Cardiac muscle cell (in vitro differentiated cells and primary cell): ENCODE measurements at places on chromosomes 7 and 10.

GRCh38 chr10:132374176-132374575, 22.8 kb upstream of the PWWP2B start:
- no peaks in the 10 kb centered on the region for H3K36me3 ChIP-seq
- H3K4me3 ChIP-seq: no peak overlapping the region
- H3K27me3 ChIP-seq: no peaks in the 10 kb centered on the region
- H3K27ac ChIP-seq: no peak overlapping the region
- H3K4me1 ChIP-seq: peaks cover 4% of the 10 kb centered on the region
- DNase-seq: no peak

DNA sequence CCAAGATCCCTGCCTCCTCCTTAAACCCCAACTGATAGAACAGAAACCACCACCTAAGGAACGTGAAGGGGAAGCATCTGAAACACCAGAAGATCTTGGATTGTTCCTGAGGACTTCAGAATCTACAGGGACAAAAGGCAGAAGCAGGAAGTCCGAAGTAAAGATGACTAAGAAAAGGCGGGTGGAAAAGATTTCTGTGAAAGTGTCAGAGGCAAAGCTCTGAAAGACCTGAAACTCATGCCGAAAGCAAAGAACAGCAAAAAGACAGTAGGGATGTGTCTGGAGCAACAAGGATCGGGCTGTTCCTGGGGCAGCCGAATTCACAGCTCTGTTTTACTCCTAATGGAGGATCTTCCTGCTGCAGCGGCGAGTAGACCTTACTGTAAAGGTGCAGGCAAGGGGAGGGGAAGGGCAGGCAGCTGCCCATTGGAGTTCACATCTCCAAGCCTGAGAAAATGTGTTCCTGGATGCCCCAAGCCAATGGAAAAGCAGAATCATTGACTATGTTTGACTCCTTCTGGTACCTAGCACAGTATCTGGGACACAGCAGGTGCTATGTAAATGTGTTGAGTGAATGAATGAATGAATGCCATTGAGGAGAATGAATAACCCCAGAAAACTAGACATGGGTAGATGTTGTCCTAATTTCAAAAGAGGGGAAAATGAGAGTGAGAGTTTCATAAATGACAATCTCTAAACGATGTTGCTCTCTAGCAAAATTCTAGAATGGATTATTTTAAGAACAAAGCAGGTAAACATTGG, 40.4 kb downstream of the PDIA4 start:
- H3K27me3 ChIP-seq: no peaks in the 10 kb centered on the region
- H3K4me3 ChIP-seq: peak overlapping the region; percentile 64
- H3K4me1 ChIP-seq: peaks cover 3% of the 10 kb centered on the region
- H3K36me3 ChIP-seq: no peaks in the 10 kb centered on the region

DNA sequence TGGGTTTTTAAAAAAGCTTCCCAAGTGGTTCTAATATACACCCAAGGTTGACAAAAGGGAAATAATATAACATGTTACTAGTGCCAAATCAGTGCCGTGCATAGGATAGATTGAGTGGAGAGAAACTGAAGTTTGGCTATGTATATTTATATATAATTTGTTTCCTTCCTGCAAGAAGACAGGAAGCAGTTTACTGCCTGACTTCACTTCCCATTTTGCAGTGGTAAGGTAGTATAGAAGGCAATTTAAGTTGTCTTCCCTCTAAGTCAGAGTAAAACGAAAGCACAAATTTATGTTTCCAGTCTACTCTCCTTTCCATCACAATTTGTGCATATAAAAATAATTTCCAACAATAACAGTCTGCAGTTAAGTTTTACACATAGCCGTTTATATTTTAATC, 3.4 kb upstream of the HYCC1 start:
- no peak overlapping the region for H3K4me3 ChIP-seq
- no peaks in the 10 kb centered on the region for H3K27me3 ChIP-seq
- peaks cover 4% of the 10 kb centered on the region for H3K4me1 ChIP-seq
- no peak for DNase-seq

GRCh38 chr7:108875139-108875538, 305.5 kb downstream of the DNAJB9 start:
- peak; percentile 53 for DNase-seq
- no peaks in the 10 kb centered on the region for H3K36me3 ChIP-seq

GRCh38 chr7:14001139-14001538, 11.7 kb upstream of the ETV1 start:
- no peaks in the 10 kb centered on the region for H3K27me3 ChIP-seq
- no peak for DNase-seq
- no peak overlapping the region for H3K4me3 ChIP-seq
- no peaks in the 10 kb centered on the region for H3K4me1 ChIP-seq
- no peak overlapping the region for H3K27ac ChIP-seq

DNA sequence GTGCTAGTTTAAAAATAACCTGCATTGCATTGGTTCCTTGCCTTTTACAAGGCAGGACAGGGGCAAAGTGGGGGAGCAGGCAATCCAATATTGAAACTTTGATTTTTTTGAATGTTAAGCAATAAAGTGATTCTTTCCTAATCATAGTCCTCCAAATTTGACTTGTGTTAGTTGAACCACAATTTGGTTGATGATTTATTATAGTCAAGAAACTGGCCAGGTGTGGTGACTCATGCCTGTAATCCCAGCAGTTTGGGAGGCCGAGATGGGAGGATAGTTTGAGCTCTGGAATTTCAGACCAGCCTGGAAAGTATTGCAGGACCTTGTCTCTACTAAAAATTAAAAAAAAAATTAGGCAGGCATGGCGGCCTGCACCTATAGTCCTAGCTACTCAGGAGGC, 27.9 kb upstream of the ABLIM1 start:
- H3K36me3 ChIP-seq: no peaks in the 10 kb centered on the region
- no peaks in the 10 kb centered on the region for H3K27me3 ChIP-seq
- peaks cover 48% of the 10 kb centered on the region for H3K4me1 ChIP-seq
- peak overlapping the region; percentile 19 for H3K27ac ChIP-seq

- no peaks in the 10 kb centered on the region for H3K27me3 ChIP-seq
- no peaks in the 10 kb centered on the region for H3K4me1 ChIP-seq
- H3K4me3 ChIP-seq: no peak overlapping the region
- H3K27ac ChIP-seq: no peak overlapping the region
- no peaks in the 10 kb centered on the region for H3K36me3 ChIP-seq
These were observed 122.3 kb downstream of the JMJD1C start for GRCh38 chr10:63343476-63343875.

DNA sequence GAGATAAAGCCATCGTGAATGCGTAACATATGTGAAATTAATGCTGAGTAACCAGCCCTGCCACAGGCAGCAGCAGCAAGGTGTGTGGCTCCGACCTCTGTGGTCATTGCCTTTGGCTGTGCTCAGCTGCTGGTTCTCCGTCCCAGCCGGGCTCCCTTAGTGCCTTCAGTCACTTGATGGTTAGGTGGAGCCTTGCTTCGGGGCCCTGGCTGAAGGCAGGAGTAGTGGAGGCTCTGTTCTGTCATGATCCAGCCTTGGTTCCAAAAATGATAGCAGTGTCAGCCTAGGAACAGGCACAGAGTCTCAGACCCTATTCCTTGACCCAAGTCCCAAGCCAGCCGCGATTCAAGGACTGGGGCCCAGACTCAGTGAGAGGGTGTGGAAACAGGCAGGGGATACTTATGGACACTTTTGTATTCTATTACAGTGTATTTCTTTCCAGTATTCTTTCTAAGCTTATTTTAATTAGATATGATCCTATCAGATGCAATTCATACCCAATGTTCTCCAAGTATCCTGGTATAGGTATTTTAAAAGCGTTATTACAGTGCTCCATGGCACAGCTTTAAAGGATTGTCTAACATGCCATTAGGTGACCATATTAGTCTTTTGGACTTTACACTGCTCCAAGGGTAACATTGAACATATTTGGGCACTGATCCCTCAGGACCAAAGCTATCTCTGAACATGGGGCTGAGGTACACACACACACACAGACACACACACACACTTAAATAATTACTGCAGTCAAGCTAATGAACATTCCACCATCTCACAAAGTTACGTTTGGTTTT, 9.0 kb downstream of the SCART1 start:
- DNase-seq: no peak
- H3K36me3 ChIP-seq: no peaks in the 10 kb centered on the region
- no peaks in the 10 kb centered on the region for H3K4me1 ChIP-seq

GRCh38 chr10:21737106-21737505, 203.1 kb downstream of the MLLT10 start:
- H3K27me3 ChIP-seq: no peaks in the 10 kb centered on the region
- no peak overlapping the region for H3K4me3 ChIP-seq
- no peak for DNase-seq
- H3K27ac ChIP-seq: no peak overlapping the region

DNA sequence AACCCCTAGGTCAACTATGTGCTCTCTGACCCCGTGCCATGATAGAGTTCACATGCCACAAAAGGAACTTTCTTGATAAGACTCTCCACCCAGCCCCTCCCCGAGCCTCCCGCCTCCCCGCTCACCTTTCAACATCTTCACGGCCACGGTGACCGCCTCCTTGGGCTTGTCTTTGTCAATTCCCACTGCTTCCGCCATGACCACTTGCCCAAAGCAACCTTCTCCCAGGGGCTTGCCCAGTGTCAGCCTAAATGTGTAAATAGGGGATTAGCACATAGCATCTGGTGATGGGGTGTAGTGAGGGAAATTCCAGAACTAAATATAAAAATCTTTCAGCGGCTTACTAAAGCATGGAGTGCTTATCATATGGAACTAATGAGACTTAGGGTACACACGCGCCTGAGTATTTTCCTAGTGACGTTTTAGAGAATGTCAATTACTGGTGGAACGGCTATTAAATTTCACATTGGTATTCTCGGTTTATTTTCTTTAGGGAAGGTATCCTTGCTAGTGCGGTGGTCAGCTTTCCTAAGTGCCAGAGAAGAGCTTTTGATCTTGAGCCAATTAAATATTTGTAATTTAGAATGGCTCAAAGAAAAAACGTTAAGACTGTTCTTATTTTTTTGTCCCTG, 97.4 kb downstream of the FGFR2 start:
- no peaks in the 10 kb centered on the region for H3K4me1 ChIP-seq
- no peak for DNase-seq
- H3K4me3 ChIP-seq: no peak overlapping the region
- no peak overlapping the region for H3K27ac ChIP-seq

DNA sequence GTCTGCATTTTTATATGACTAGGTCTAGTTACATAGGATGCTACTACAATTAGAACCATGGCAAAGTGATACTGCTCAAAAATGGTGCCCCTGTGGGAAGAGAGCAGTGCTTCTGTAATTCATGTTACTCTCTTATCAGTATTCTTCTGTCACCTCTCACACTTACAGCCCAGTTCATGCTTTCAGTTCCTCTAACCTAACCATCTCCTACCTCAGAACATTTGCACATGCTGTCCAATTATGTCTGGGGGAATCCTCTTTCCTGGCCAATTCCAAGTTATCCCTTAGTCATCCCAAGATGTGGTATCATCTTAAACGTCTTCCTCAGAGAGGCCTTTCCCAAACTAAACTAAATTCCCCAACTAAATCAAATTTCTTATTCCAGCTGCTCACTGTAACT, 190.2 kb downstream of the RELN start:
- no peak overlapping the region for H3K27ac ChIP-seq
- no peaks in the 10 kb centered on the region for H3K36me3 ChIP-seq
- no peak for DNase-seq
- H3K4me3 ChIP-seq: no peak overlapping the region
- H3K27me3 ChIP-seq: no peaks in the 10 kb centered on the region

DNA sequence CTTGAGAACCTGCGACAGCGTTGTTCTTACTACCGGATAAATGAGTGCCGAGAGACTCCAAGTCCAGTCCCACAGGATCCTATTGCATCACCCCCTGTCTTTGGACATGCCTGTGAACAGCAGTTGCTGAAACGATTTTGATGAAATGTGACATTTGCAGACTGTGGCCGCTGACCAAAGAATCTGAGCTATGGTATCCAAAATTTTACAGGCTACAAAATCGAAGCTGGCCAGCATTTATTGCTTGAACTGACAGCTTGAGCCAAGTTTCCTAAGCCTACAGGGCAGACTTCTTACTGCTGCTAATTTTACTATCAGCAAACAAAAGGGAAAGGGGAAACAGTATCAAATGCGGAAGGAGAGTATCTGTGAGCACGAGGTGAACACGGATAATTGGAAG, 12.1 kb upstream of the NPVF start:
- no peaks in the 10 kb centered on the region for H3K36me3 ChIP-seq
- H3K27ac ChIP-seq: no peak overlapping the region
- no peaks in the 10 kb centered on the region for H3K27me3 ChIP-seq
- DNase-seq: no peak
- H3K4me3 ChIP-seq: no peak overlapping the region
- H3K4me1 ChIP-seq: no peaks in the 10 kb centered on the region

DNA sequence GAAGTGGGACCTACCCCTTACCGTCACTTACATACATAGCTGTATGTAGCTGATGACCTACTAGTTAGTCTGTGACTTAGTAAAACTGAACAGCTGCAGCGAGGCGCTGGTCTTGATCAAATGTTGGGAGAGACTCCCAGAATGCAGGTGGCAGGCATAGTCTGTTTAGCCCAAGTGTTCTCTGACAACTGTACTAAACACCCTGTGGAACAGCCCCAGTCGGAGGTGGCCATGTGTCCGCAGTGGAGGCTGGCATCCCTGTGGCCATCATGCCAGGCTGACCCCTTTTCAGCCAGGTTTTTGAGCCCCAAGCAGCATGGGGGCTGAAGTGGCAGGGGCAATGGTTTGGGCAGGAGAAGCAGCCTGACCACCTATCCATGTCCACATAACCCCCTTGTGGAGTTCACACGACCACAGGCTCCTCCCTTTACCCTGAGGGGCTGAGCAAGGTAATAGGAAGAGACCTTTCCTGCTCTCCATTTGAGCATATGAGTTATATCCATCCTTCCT, 7.2 kb downstream of the ADCY1 start:
- peaks cover 4% of the 10 kb centered on the region for H3K27me3 ChIP-seq
- no peak overlapping the region for H3K27ac ChIP-seq
- H3K4me1 ChIP-seq: peaks cover 37% of the 10 kb centered on the region
- no peak for DNase-seq
- H3K36me3 ChIP-seq: no peaks in the 10 kb centered on the region
- no peak overlapping the region for H3K4me3 ChIP-seq

DNA sequence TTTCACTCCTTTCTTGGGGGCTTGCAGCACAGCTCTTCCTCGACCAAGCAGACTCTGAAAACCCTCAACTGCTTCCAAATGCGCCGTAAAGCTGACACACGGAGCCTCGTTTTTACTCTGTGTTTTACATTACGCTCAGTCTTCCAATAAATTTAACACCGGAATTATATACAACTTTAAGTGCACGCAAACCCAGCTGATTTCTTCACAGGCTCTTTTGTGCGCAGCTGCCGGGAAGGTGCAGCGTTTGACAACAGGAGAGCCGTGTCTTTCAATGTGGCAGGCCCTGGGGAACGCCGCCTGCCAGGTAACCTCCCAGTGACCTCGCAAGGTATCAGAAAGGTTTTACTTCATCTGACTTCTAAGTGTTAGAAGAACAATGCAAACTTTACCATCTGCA, 35.0 kb downstream of the GFRA1 start:
- no peak overlapping the region for H3K27ac ChIP-seq
- H3K27me3 ChIP-seq: no peaks in the 10 kb centered on the region
- peaks cover 6% of the 10 kb centered on the region for H3K4me1 ChIP-seq
- DNase-seq: no peak
- H3K36me3 ChIP-seq: no peaks in the 10 kb centered on the region

- peaks cover 3% of the 10 kb centered on the region for H3K4me1 ChIP-seq
- H3K4me3 ChIP-seq: no peak overlapping the region
- DNase-seq: peak; percentile 50
- H3K27me3 ChIP-seq: no peaks in the 10 kb centered on the region
These were observed 11.5 kb downstream of the SCRN1 start for GRCh38 chr7:29977886-29978651.

- H3K27me3 ChIP-seq: peaks cover 13% of the 10 kb centered on the region
- peaks cover 8% of the 10 kb centered on the region for H3K4me1 ChIP-seq
- peak within 1 kb of the TSS; percentile 24 for H3K4me3 ChIP-seq
- no peaks in the 10 kb centered on the region for H3K36me3 ChIP-seq
These were observed at the start of gene EPHA1 for GRCh38 chr7:143408686-143409561. Gene EPHA1, minus strand, starts transcription at chr7:143408856. Its CDS starts 51 bp downstream, at chr7:143408805.

GRCh38 chr7:23074443-23075261, 30.9 kb upstream of the KLHL7 start:
- H3K27me3 ChIP-seq: no peaks in the 10 kb centered on the region
- H3K4me1 ChIP-seq: peaks cover 60% of the 10 kb centered on the region
- H3K27ac ChIP-seq: peak overlapping the region; percentile 91
